Activated CD4-positive, alpha-beta T cell treated with anti-CD3 and anti-CD28 coated beads, Interleukin-2, amount 50 U/mL, for 48 hours (primary cell): ENCODE measurements at places on chromosomes 3 and 15.

- DNase-seq, result no peak
Observed at GRCh38 chr3:24756101-24756888, 261.6 kb upstream of the THRB start.

DNA sequence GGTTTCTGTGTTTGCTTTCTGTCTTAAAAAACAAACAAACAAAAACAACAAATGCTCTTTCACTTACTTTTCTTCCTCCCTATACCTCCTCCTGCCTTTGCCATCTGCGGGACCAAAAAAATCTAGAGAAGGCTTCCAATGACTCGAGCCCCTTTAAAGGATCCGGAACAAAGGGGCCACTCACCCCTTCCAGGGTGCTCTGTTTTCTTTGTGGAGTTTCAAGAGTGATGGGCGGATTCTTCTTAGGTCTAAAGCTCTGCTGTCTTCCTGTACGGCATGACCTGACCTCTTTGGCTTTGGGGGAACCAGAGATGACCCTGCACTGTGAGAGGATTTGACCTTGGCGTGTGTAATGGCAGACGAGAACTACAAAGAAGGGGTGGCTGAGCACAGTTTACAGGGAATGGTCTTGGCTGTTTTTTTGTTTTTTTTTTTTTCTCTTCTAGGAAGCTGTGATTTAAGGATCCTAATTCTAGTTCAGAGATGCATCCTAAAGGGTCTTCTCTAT is 2.2 kb upstream of the MUC20 start:
- no peak for DNase-seq

DNA sequence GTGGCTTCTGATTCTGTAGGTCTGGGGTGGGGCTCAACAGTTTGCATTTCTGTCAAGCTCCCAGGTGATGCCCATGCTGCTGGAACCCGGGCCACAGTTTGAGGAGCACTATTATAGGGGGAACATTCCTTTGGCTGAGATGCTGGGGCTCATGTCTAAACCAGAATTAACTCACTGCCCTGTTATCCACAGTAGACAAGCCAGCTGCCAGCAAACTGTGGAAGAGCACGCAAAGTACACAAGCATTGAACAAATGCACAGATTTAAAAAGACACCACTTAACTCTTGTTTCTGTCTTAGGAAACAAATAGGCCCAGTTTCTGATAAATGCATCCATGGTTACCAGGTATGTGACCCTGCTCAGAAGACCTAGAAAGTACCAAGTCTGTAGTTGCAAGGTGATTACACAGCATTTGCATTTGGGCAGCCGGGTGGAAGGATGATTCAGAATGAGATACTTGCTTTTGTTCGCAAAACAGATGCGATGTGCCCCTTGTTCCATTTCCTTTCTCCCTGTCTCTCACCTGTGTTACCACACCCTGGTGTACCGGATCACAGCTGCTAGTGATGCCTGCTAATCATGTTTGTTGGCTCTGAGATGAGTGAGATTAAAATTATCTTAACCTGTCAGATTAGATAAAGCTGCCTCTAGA is 12.4 kb downstream of the GYG1 start:
- no peak for DNase-seq

DNA sequence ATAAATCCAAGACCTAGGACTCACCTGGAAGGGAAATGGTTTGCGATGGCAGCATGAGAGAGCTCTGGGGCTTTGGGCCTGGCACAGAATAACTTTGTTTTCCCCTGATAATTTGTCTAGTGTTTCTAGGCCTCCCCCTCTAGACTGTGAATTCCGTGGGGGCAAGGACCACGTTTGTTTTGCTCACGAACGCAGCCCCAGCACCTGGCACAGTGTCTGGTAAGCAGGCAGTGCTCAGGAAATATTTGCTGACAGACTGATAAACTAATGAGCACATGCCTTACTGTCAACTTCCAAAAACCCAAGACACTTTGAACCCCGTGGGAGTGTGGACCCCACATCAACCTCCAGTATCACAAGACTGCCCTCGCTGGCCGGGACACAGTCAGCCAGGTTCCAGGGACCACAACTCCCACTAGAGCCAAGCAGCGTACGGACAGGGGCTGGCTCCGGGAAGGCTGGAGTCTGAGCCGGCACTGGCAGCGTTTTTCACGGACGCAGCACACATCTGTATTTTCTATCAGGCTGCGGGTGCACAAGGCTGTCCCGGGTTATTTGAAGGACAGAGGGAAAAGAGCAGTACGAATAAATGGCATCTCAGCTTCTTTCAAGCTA is 146.5 kb downstream of the XXYLT1 start:
- no peak for DNase-seq

GRCh38 chr15:71914092-71914491 is 103.7 kb downstream of the NR2E3 start:
- DNase-seq, result no peak

DNA sequence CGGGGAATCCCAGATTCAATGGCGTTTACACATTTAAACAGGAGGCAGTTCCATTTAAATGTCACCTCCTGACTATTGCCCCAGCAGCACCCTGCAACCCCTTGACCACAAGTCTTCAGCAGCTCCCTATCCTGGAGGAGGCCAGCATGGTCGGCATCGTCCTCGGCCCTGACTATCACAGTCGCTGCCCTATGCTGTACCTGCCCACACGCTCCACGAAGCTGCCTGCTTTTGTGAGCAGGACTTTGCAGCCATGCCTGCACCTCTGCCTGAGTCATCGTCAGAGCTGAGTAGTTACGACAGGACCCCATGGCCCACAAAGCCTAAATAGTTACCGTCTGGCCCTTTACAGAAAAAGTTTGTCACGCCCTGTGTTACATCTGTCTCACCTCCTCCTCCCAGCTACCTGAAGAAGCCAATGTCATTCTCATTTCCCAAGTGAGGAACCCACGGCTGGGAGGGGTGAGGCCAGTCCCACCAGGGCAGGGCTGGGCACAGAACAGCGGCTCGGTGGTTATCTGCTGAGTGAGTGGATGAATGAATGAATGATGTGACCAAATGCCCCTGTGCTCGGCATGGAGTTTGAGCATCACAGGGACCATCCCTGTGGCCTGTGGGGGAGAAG is 47.8 kb upstream of the IQSEC1 start:
- no peak for DNase-seq

DNA sequence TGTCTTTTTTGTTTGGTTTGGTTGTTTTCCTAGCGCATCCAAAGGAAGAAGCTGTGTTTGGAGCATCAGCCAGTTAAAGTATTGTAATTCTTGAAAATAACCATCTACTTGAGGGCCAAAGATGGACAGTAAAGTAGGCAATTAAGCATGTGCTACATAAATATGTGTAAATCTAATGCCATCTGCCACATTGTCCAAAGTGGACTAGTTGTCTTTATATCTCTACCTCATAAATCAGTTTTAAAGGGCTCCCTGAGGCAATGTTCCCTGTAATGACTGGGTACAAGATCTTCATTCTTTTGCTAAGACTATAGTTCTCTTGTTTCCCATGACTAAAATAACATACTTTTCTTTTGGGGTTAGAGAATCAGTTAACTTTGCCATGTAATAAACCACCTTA is 460.0 kb upstream of the RARB start:
- no peak for DNase-seq

DNA sequence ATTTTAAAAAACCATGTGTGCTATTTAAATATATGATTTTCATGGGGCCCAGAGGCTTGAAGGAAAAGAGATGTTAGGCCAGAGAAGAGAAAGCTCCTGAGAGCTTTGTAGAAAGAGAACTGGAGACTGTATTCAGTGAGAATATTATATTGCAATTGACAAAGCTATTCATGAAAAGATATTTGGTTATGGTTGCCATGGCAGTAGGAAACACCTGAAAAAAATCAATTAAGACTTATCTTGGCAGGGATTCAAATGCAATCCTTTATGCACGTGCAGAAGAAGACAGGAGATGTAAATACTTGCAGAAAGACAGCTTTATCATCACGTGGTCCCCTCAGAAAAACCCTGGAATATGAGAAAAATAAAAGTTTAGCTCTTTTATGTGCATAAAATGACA is 636.0 kb upstream of the TBL1XR1 start:
- no peak for DNase-seq

DNA sequence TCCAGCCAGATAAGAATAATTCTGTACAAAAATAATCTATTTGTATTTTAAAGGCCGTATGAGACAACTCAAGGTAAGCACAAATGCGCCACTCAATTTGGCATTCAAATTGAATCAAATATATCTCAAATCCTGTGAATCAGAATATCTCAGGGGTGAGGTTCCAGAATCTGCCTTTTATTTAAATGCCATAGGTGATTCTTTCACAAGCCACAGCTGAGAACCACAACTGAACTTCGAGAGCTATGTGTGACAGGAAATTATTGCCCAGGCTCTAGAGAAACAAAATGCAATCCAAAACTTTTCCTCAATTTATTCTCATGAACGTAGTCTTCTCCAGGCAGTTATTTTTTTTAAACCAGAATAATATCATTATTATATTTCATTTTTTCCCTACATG is 11.9 kb downstream of the ATP8B4 start:
- no peak for DNase-seq

GRCh38 chr15:72493220-72493619 is 19.1 kb downstream of the ARIH1 start:
- no peak for DNase-seq
